ENCODE measurements at places on chromosomes 12 and 14. TPM values are rescaled to one million over a fixed set of nuclear protein-coding genes. Genes with fewer than 3 reads are reported as not detected.

Gene RASAL1
- total RNA-seq: 21.3 TPM

Gene CLEC14A
- not detected for total RNA-seq

Gene SLC25A47
- total RNA-seq: not detected

Gene SPTB
- total RNA-seq: 0.29 TPM

Gene KICS2
- 9.9 TPM for total RNA-seq
